Karpas-422 (cell line): ENCODE measurements at places on chromosomes 2 and 18. TPM values are rescaled to one million over a fixed set of nuclear protein-coding genes. Genes with fewer than 3 reads are reported as not detected.
A peak's percentile ranks its signal among the peaks of the same experiment; 100 is the strongest.

DSG4 gene
- 4.5 and 8.3 TPM in 2 replicates for total RNA-seq

GRCh38 chr2:214796911-214797310 lies 12.6 kb downstream of the BARD1 start:
- no peak overlapping the region for H3K27ac ChIP-seq
- H3K36me3 ChIP-seq = peaks cover 53% of the 10 kb centered on the region
- H3K27me3 ChIP-seq = no peaks in the 10 kb centered on the region
- DNase-seq = no peak

GRCh38 chr2:20135631-20136050 lies 84.2 kb upstream of the LAPTM4A start:
- no peak overlapping the region for H3K4me3 ChIP-seq
- no peaks in the 10 kb centered on the region for H3K36me3 ChIP-seq
- H3K4me1 ChIP-seq = peaks cover 66% of the 10 kb centered on the region
- H3K27me3 ChIP-seq = no peaks in the 10 kb centered on the region

DNA sequence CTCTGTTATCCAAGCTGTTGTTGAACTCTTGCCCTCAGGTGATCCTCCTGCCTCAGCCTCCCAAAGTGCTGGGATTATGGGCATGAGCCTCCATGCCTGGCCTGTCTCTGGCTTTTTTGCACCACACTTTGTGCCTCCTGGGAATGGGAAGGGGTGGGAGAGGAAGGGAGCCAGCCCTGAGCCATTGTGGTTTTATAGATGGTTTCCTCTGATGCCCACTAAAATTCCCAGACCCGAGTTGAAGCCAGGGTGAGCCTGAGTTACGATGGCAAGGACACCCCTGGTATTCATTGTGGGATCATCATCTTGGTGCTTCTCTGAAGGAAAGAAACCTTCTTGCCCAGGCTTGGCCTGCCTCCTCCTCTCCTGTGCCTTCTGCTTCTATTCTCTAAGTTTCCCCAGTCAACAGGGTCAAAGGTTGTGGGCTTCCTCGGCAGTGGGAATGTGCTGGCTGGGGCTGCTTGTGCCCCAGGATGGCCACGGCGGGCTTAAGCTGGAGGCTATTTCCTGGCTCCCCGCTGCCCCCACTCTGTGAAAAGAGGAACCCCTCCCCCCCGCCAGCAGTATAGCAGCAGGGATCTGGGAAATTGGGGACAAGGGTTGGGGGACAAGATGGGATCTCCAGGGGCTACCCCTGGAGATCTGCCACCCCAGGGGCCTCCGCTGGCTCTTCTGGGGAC lies 106.2 kb downstream of the STPG4 start:
- H3K27me3 ChIP-seq = no peaks in the 10 kb centered on the region
- no peaks in the 10 kb centered on the region for H3K4me1 ChIP-seq
- peaks cover 47% of the 10 kb centered on the region for H3K36me3 ChIP-seq
- H3K27ac ChIP-seq = no peak overlapping the region
- DNase-seq = no peak
- no peak overlapping the region for H3K4me3 ChIP-seq

GRCh38 chr2:20071397-20072383 lies 20.3 kb upstream of the LAPTM4A start:
- no peak overlapping the region for H3K27ac ChIP-seq

GRCh38 chr2:216557820-216558219 lies 59.2 kb downstream of the RPL37A start:
- H3K4me1 ChIP-seq = peaks cover 17% of the 10 kb centered on the region
- peak; percentile 52 for DNase-seq
- H3K27me3 ChIP-seq = no peaks in the 10 kb centered on the region

VAMP5 gene
- 0.29 TPM in 1 of 2 replicates, not detected in the other for total RNA-seq

DNA sequence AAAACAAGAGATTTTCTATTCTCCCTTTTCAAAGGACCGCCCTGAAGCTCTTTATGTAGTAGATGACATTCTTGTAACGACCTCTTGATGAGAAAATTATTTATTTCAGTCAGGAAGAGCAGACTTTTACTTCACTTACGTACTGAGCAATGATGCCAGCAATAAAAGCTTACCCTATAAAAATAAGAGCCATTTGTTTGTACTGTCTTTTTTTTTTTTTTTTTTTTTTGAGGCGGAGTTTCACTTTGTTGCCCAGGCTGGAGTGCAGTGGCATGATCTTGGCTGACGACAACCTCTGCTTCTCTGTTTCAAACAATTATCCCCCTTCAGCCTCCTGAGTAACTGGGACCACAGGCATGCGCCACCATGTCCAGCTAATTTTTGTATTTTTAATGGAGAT lies 39.2 kb downstream of the CRIM1 start:
- H3K36me3 ChIP-seq = no peaks in the 10 kb centered on the region
- no peaks in the 10 kb centered on the region for H3K4me1 ChIP-seq
- no peaks in the 10 kb centered on the region for H3K27me3 ChIP-seq
- DNase-seq = no peak
